H1 (cell line): ENCODE measurements at places on chromosomes 16 and 17. TPM values are rescaled to one million over a fixed set of nuclear protein-coding genes. Genes with fewer than 3 reads are reported as not detected.

Gene VTN
- 0.18 and 0.38 TPM in 2 replicates for polyA plus RNA-seq

GRCh38 chr16:56856876-56857447 is 8.0 kb upstream of the SLC12A3 start:
- H3K27ac ChIP-seq, result no peak overlapping the region
- DNase-seq, result no peak

- H3K27ac ChIP-seq, result no peak overlapping the region
- H3K27me3 ChIP-seq, result no peaks in the 10 kb centered on the region
- DNase-seq, result no peak
Measured at GRCh38 chr17:64994281-64994680, 62.3 kb downstream of the GNA13 start.

Gene NAGPA
- 10.1 and 13.6 TPM in 2 replicates for polyA plus RNA-seq

Gene TNFRSF13B
- polyA plus RNA-seq, result not detected in 2 replicates

DNA sequence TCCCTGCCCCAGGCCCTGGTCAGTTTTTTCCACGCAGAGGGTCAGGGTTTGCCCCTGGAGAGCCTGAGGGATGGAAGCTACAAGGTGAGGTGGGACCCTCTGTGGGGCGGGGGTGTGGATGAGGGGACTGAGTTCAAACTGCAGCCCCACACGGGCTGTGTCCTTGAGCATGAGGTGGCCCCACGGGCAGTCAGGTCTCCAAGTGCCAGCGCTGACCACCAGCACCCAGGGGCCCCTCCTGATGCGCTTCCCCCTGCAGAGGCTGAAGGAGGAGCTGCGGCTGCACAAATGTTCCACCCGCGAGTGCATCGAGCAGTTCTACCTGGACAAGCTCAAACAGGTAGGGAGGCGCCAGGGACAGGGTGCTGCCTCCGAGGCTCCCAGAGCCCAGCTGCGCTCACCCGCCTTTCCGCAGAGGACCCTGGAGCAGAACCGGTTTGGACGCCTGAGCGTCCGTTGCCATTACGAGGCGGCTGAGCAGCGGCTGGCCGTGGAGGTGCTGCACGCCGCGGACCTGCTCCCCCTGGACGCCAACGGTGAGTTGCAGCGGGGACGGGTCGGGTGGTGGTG is 4.3 kb downstream of the TSR3 start:
- H3K36me3 ChIP-seq, result peaks cover 4% of the 10 kb centered on the region; the same call in 1 of the 2 replicates
- no peaks in the 10 kb centered on the region; the same call in 1 of the 2 replicates for H3K27me3 ChIP-seq
- no peaks in the 10 kb centered on the region for H3K4me1 ChIP-seq
- H3K27ac ChIP-seq, result no peak overlapping the region

GRCh38 chr17:32355649-32356377 is 5.9 kb downstream of the ZNF207 start:
- H3K27me3 ChIP-seq, result no peaks in the 10 kb centered on the region
- H3K4me1 ChIP-seq, result no peaks in the 10 kb centered on the region
- H3K36me3 ChIP-seq, result peaks cover 33% of the 10 kb centered on the region
- H3K4me3 ChIP-seq, result no peak overlapping the region
- no peak for DNase-seq

DNA sequence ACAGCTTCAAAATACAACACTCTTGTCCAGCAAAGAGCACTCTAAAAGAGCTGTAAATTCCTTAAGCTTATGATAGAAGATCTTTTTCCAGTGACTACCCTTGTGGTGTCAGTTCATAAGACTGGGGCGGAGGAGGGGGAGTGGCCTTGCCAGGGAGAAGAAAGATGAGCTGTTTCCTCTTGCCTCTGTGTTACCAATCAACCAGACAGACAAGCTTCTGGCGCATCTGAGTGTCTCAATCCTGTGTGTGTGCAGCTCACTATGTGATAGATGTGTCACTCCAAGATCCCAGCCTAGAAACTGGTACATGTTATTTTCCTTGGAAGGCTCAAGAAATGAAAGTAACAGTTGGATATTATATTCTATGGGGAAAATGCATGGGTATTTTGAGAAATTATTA is 167.4 kb upstream of the CACNG3 start:
- no peaks in the 10 kb centered on the region for H3K4me1 ChIP-seq
- H3K36me3 ChIP-seq, result no peaks in the 10 kb centered on the region
- H3K27me3 ChIP-seq, result no peaks in the 10 kb centered on the region
- no peak overlapping the region for H3K4me3 ChIP-seq
- H3K27ac ChIP-seq, result no peak overlapping the region

DNA sequence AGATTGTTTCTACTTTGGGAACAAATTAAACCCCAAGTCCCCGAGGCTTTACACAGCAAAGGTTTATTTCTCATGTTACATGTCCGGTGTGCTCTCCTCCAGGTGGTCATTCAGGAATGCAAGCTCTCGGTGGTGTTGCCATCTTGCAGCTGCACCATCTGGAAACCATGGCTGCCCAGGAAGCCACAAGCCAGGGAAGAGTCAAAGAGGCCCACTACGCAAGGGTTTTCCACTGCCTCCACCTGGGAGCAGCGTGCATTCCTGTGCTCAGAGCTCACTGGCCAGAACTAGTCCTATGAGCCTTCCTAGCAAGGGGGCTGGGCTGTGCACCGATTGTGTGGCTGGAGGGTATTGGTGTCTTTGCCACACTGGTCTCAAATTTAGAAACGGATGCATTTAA is 128.8 kb upstream of the FOXF1 start:
- no peak overlapping the region for H3K27ac ChIP-seq
- H3K4me1 ChIP-seq, result peaks cover 3% of the 10 kb centered on the region; the same call in 1 of the 2 replicates
- H3K27me3 ChIP-seq, result no peaks in the 10 kb centered on the region
- no peaks in the 10 kb centered on the region for H3K36me3 ChIP-seq

GRCh38 chr16:77599793-77600415 is 122.4 kb upstream of the NUDT7 start:
- no peak overlapping the region for H3K4me3 ChIP-seq
- no peak for DNase-seq
- H3K36me3 ChIP-seq, result no peaks in the 10 kb centered on the region; the same call in 1 of the 2 replicates
- peaks cover 6% of the 10 kb centered on the region for H3K4me1 ChIP-seq
- no peak overlapping the region for H3K27ac ChIP-seq
- H3K27me3 ChIP-seq, result no peaks in the 10 kb centered on the region

Gene PPL
- polyA plus RNA-seq, result 11.3 and 15.8 TPM in 2 replicates
